COR-L47 (cell line): ENCODE measurements at places on chromosomes 12 and 14.

- DNase-seq: no peak
Measured at GRCh38 chr12:58408516-58408915, 467.1 kb downstream of the ATP23 start.

- no peak for DNase-seq
Measured at GRCh38 chr12:95266254-95266653, 48.6 kb downstream of the VEZT start.

DNA sequence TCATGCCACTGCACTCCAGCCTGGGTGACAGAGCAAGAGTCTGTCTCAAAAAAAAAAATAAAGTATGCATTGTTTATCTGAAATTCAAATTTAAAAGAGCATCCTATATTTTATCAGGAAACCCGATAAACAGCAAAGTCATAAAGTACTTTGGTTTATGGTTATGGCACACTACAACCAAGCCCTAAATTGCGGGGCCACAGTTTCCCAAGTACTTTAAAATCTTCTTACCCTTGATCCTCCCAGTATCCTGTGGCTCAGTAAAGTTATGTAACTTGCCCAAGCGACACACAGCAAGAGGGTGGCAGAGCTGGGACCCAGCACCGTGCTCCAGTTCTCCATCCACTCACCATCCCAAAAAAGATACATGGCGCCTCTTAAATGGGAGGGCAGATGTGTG is 35.2 kb downstream of the KSR2 start:
- no peak for DNase-seq

GRCh38 chr12:125922330-125922729 is 857.1 kb downstream of the AACS start:
- DNase-seq: no peak

DNA sequence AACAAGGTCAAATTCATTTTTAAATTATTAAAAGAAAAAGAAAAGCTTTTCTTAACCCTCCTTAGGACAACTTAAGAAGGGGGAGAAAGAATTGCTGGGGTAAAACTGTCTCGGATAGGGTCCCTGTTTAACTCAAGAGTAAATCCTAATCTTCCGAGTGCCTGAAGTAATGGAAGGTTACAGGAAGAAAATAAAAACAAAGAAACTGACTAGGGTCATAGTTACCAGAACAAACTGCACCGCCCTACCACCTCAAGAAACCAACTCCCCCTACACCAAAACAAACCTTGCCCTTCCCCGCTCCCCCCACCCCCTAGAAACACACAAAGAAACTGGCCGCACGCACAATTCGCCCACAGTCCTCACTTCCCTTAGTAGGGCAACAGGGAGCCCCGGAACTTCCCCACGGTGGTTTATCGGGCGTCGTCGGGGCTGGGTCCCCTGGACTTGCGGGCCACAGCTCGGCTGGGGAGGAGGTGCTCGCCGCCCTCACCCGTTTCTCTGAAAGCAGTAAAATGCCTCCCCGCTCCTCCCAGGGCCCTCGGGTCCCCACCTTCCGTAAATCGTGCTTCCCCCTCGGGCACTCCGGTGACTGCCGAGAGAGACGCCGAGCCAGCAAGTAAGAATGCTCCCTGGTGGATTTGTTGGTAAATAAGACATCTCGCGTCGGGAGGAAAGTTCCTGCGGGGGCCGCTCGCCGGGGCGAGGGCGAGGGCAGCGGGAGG is 2.4 kb downstream of the SINHCAF start:
- DNase-seq: no peak

GRCh38 chr14:77212943-77213678 is 31.5 kb downstream of the TMEM63C start:
- peak; percentile 75 for DNase-seq

DNA sequence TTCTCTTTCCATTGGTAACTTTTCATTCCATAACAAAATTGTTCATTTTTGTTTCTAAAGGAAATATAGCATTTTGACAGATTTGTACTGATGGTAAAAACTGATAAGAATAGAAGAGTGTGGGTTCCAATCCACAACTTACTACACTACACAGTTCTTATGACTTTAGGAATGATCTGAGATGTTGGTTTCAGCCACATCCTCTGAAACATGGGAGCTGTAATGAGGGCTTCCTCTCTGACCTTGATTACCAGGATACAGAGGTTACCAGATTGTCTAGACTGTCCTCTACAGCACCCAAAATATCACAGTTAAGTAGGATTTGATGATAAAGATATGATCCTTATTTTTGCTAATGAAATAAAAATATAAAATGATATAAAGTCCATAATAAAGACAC is 1184.6 kb downstream of the FLRT2 start:
- DNase-seq: no peak

- DNase-seq: no peak
Measured at GRCh38 chr14:102949062-102949800, 26.8 kb downstream of the AMN start.

GRCh38 chr12:130975116-130975515 is 21.4 kb downstream of the ADGRD1 start:
- no peak for DNase-seq

DNA sequence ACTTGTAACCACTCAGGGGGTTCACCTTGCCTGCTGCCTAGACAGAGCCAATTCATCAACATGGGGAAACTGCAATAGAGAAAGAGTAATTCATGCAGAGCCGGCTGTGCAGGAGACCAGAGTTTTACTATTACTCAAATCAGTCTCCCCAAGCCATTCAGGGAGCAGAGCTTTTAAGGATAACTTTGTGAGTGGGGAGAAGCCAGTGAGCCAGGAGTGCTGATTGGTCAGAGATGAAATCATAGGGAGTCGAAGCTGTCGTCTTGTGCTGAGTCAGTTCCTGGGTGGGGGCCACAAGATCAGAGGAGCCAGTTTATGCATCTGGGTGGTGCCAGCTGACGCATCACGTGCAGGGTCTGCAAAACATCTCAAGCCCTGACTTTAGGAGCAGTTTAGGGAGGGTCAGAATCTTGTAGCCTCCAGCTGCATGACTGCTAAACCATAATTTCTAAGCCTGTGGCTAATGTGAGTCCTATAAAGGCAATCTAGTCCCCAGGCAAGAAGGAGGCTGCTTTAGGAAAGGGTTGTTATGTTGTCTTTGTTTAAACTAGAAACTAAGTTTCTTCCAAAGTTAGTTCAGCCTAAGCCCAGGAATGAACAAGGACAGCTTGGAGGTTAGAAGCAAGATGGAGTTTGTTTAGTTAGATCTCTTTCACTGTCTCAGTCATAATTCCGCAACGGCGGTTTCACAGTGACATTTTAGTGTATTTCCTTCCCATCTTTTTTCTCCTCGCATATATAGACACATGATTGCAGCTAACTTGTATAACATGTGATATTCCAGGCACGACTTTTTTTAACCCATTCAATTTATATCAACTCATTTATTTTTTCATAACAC is 68.9 kb upstream of the NCOR2 start:
- DNase-seq: no peak

DNA sequence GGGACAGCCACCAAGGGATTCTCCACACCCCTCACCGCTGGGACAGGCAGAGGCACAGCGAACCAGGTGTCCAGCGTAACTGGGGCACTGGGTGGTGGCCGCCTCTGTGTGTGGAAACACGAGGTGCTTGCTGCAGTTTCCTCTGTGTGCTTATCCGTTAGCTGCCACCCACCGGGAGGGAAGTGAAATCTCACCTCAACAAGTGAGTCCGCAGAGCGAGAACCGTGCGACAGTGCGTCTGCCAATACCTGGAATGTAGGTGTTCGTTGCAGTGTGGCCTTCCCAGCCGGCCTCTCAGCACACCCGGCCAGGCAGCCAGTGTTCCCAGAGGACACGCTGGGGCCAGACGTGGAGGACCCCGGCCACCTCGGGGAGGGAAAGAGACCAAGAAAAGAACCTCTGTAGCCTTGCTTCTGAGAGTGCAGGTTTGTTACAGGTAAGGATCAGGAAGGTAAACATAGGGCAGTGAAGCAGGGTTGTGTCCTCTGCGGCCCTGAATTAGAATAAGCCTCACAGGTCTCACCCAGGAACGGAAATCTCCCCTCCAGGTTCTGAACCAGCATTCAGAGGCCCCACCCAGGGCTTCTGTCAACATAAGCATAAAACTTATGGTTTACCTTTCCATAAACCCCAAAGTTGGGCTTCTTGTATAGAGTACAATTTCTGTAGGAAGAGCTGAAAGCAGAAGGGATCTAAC is 1.5 kb downstream of the BCL2L14 start:
- no peak for DNase-seq

DNA sequence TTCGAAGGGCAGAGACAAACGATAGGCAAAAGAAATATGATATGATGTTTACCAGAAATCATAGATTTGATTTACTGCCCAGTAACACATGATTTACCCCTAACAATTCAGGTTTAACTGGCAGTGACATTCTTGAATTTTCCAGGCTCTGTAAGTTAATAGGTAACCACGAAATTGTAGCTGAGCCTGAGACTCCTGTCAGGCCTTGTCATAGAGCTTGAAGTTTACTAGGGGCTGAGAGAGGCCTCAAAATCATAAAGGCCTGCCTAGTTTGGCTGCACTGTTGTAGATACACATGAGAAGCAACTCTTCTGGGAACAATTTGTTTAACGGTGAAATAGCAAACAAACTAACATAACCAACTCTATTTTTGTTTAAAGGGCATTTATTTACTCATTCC is 3.3 kb downstream of the ERP27 start:
- DNase-seq: no peak

DNA sequence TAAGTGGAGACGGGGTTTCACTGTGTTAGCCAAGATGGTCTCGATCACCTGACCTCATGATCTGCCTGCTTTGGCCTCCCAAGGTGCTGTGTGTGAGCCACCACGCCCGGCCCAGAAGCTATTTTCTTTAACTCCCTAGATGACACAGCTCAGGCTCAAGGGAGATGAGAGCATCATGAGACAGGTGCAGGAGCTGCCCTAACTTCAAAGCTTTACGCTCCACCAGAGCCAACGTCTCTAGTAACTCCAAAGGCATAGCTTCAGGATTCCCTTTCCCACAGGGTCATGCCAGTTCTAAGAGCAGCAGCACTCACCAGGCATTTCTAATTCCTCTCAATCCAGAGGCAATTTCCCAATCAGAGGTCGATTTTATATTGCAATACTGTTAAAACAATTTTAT is 21.0 kb downstream of the NDUFA12 start:
- DNase-seq: no peak

- DNase-seq: no peak
Measured at GRCh38 chr12:120687578-120688289, 785 bp downstream of the MLEC start.

- no peak for DNase-seq
Measured at GRCh38 chr14:69861025-69861569, 18.1 kb upstream of the SMOC1 start.

DNA sequence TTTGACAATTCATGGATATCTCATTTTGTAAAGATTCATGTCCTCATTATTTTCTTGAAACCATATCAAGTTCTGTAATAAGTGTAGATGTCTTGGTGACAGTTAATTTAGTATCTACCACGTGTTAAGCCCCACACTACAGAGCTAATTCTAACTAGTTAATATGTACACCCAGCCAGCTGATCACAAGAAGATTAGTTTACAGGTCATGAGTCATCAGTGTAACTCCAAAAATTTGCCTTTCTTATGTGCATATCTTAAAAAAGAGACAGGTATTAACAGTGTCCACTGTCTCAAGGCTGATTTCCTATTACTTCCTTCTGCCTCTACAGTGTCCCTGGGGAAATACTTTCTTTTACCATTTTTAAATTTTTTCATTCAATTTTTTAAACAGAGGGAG is 13.3 kb upstream of the YBX3 start:
- DNase-seq: no peak

GRCh38 chr12:50201987-50202521 is 34.9 kb upstream of the CERS5 start:
- DNase-seq: no peak

- no peak for DNase-seq
Measured at GRCh38 chr12:107244584-107244983, 151.2 kb upstream of the CRY1 start.

GRCh38 chr14:38336298-38336697 is 80.4 kb upstream of the CLEC14A start:
- no peak for DNase-seq

GRCh38 chr14:102275866-102276265 is 29.1 kb downstream of the MOK start:
- no peak for DNase-seq

DNA sequence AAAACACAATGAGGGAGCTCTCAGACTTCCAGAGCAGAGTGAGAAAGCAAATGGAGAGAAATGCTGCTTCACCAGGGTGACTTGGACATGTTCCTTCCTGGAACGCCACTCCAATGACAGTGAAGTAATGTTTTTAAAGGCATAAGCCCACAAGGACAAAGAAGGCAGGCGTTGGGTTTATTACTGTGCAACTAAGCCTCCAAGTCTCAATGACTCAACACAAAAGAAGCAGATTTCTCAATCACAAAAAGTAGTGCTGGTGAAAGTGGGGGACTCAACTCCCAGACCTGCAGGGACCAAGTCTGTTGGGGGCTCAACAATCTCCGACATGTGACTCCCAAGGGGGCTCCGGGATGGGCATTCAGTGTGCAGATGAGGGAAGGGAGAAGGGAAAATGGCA is 505.2 kb downstream of the BCL11B start:
- DNase-seq: no peak

DNA sequence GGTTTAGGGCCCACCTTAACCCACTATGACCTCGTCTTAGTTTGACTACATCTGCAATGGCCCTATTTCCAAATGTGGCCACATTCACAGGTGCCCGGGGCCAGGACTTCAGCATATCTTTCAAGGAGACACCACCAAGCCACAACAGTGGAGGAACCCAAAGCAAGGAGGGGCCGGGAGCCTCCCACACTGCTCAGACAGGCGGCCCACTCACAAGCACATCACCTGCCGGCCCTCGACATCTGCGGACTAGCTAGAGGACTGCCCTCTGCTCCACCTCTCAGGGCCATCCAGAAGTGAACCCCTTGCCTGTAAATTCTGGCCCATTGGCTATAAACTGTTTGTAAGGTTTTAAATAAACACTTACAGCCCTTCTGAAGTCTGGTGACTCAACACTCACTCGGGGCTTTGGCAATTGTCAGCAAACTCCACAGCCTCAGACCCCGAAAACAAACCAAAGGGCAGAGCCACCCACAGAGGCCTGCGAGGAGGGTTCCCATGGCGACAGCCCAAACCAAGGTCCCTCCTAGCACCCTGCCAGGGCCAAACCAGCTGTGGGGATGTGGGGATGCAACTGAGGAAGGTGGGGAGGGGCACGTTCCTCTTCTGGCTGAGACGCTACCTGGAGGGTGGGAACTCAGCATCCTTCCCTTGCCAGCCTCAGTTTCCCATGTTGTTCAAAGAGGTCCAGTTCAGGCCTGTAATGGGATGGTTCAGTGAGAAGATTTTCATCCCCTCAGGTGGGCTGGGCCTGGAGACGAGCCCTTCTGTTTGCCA is 95.8 kb downstream of the DICER1 start:
- DNase-seq: no peak

- no peak for DNase-seq
Measured at GRCh38 chr14:68741477-68741791, 51.4 kb downstream of the ZFP36L1 start.

GRCh38 chr12:10147714-10148403 is 17.9 kb upstream of the CLEC7A start:
- DNase-seq: no peak

GRCh38 chr12:23640754-23641153 is 308.7 kb downstream of the SOX5 start:
- peak; percentile 45 for DNase-seq

GRCh38 chr12:91781114-91781513 is 364.5 kb downstream of the BTG1 start:
- no peak for DNase-seq

- DNase-seq: no peak
Measured at GRCh38 chr14:34853041-34853440, 22.1 kb downstream of the BAZ1A start.
